ENCODE measurements at places on chromosomes 2 and 18.
A peak's percentile ranks its signal among the peaks of the same experiment; 100 is the strongest.

- DNase-seq: no peak
Measured at GRCh38 chr2:239787538-239788050, 237.5 kb downstream of the NDUFA10 start.

DNA sequence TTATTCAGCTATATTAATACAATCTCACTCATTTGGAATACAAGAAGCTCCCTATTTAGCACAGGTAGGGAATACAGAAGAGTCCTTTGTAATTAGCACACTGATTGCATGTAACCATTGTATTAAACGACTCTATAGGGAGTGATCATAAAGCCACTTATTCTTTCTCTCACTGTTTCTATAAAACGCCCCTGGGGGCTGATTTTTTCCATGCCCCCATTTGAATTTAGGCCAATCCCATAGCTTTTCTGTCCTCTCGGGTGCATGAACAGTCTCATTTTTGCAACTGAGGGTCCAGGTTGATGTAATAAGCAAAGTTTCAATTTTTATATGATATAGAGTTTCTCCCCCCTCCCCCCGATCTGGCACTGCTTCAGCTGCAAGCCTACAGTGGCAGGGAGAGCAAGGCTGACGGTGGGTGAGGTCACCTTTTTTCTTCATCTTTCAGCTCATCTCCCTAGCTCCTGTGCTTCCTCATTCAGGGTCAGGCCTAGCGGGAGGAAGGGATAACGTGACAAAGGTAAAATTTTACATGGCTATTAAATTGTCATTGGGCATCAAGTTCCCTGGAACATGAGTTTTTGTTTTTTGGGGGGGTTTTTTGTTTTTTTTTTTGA is 45.7 kb downstream of the GAD1 start:
- peak; percentile 44 for DNase-seq

DNA sequence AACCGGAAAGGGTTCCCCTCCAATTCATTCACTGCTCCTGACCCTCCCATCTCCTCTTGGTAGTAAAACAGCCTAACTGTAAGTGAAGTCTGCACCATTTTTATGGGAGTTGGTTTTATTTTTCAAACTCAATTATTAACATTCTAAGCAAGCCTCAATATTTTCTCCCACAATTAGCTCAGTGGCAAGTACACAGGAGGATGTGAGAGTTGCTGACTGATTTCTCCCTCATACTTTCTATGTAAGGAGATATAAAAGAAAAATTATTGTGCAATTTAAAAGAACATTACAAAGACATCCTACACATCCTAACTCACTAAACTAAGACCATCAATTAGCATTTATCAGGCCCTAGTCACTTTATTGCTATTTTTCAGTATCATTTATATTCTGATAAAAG is 73.9 kb downstream of the PIAS2 start:
- DNase-seq: no peak

- DNase-seq: no peak
Measured at GRCh38 chr18:71583252-71583651, 960.9 kb downstream of the CBLN2 start.

DNA sequence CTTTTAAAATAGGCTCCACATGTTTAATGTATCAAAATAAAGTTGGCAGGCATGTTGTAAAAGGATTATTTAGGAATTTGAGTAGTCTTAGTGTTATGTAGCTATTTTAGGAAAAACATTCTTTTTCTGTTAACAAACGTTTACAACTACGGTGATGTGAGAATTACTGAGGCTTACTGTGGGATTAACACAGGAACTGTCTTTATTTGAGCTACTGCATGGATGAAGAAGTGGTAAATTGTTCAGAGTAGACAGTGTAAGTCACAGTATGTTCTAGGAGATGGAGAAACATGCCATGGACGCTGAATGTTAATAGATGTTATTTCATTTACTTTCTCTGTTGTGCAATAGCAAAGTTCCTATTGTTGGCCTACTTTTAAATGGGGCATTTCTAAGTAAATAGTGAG is 1.6 kb downstream of the PPM1B start:
- DNase-seq: peak; percentile 31

DNA sequence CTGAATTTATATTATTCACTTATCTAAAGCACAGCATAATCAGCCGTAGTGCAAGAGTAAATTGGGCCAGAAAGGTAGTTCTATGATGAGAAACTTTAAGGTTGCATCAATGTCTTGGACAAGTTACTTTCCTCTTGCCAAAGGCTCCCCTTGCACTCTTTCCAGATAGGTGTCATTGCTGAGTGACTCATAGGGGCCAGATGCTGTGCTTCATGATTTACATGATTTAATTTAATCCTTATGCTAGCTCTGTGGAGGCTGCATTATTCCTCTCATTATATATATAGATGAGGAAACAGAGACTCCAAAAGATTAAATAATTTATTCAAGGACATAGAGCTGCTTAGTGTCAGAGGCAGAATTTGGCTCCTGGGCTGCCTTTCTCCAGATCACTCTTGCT is 5.0 kb downstream of the CFAP221 start:
- no peak for DNase-seq

GRCh38 chr18:63683152-63683551 is 19.6 kb upstream of the SERPINB11 start:
- no peak for DNase-seq

DNA sequence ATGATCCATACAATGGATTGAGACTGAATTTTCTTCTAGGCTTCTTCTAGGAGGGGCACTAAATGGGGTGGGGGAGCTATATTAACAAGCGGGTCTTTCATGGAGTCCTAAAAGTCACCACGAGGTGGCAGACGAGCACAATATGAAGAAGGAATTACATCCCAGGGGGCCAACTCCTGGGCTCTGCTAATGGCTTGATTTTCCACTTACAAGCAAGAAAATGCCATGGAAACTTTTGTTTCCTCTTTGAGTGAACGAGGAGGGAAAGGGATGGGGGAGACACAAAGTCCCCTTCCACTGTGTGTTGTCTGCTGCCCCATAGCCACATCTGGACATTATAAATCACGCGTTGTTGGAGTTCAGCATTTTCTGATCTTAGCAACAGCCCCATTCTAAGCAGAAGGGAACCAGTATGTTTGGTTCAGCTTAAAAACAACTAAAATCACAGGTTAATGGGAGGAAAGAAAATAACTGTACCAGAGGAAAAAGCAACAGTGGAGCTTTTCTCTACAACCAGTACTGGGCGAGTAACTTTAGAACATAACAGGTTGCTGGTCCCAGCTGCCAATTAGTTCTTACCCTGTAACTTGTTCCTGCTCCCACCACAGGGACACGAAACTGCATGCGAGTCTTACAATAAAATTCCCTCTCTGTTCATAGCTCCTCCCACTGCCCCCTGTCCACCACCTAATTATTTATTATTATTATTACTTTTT is 285.0 kb upstream of the PARD3B start:
- peak; percentile 77 for DNase-seq

DNA sequence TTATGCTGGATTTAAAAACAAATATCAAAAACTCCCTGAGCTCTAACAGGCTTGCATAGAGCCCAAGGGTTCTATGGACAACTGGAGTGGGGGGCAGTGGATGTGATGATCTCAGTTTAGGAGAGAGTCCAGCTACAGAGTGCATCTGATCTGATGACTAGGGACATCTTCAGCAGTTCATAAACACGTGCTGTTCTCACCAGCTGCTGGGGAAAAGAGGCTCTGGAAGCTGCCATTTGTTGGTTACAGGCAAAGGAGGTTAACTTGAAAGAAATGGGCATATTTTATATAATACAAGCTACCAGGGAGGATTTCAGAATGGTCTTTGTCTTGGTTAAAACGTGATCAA is 36.0 kb upstream of the ZNF396 start:
- no peak for DNase-seq

DNA sequence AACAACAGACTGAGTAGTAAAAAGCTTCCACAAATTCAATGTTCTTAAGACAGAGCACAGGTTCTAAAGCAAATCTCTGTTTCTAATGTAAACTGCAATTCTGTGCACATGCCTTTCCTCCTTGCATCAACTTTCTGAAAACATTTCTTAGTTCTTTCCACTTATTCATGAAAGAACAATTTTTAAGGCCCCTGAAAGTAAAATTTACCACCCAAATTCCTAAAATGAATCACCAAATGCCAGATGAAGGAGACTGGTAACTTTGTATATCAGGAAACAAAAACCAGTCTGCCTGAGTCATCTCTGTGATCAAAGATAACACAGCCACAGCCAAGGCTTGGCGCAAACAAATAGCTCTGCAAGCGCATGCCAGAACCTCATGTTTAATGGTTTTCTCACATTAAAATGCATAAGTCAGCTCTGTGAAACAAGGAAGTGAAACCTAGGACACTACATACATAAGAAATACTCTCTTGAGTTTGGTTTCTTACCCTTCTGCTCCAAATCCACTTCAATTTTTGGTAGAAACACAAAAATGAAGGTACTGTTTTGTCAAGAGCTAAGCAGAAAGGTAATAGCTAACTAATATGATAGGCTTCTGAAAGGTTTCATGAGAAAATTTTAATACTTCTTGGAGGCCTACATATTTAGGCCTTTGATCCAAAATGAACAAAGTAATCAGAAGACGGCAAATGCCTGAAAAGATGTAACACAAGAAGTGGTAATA is 169.4 kb downstream of the THADA start:
- DNase-seq: peak; percentile 97

- DNase-seq: peak; percentile 59
Measured at GRCh38 chr18:62778976-62779869, 63.9 kb downstream of the PHLPP1 start.

GRCh38 chr18:51049137-51049536 is 19.1 kb downstream of the SMAD4 start:
- DNase-seq: no peak

DNA sequence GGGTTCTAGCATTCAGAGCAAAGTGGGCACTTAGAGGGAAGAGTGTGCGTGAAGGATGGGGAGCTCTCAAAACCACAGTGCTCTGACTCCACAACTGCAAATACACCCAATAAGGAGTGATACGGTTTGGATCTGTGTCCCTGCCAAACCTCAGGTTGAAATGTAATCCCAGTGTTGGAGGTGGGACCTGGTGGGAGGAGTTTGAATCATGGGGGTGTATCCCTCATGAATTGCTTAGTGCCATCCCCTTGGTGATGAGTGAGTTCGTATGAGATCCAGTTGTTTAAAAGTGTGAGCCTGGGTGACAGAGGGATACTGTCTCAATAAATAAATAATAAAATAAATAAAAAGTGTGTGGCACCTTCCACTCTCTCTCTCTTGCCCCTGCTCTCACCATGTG is 50.3 kb upstream of the CCDC85A start:
- no peak for DNase-seq

- no peak for DNase-seq
Measured at GRCh38 chr2:23376972-23377371, 8.0 kb upstream of the KLHL29 start.

GRCh38 chr18:28068207-28068606 is 108.7 kb downstream of the CDH2 start:
- no peak for DNase-seq

- peak; percentile 79 for DNase-seq
Measured at GRCh38 chr2:156437272-156437930, 1.2 kb downstream of the GPD2 start.

DNA sequence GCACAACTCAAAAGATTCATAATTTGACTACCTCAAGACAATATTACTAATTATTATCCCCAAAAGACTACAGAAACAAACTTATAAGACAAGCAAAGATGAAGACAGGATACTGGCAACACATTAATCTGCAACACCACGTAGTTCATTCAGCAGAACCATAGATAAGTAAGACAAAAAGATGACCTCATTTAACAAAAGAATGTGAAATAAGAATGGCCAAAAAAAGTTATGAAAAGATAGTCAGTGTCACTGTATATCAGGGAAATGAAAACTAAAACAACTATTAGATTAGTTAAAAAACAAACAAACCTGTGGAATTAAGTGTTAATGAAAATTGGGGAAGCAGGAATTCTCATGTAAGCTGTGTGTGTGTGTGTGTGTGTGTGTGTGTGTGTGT is 19.4 kb downstream of the PSMD14 start:
- DNase-seq: no peak

GRCh38 chr2:84741182-84741822 is 139.6 kb downstream of the TRABD2A start:
- peak; percentile 72 for DNase-seq

- DNase-seq: peak; percentile 53
Measured at GRCh38 chr18:2990956-2991640, 21.8 kb downstream of the LPIN2 start.

- no peak for DNase-seq
Measured at GRCh38 chr2:40746191-40746590, 294.3 kb upstream of the SLC8A1 start.

- peak; percentile 59 for DNase-seq
Measured at GRCh38 chr18:59996370-59996966, 96.7 kb downstream of the PMAIP1 start.

DNA sequence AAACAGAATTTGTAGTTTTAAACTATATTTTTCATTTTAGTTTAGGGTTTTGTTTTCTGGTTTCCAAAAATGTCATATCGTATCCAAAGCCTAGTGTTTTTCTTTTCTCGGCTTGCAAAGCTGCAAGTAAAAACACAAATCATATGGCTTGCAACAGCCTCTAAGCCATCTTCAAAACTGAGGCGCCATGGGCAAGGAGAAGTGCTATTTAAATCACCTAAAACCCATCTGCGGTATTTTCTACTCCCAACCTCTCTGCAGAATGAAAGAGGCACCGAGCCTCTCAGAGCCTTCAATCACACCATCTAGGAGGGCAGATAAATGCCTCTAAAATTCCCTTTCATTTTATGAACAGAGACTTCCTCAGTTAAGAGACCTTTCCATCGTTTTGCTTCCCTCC is 25.2 kb downstream of the FECH start:
- no peak for DNase-seq

- no peak for DNase-seq
Measured at GRCh38 chr18:28095041-28095440, 81.9 kb downstream of the CDH2 start.

DNA sequence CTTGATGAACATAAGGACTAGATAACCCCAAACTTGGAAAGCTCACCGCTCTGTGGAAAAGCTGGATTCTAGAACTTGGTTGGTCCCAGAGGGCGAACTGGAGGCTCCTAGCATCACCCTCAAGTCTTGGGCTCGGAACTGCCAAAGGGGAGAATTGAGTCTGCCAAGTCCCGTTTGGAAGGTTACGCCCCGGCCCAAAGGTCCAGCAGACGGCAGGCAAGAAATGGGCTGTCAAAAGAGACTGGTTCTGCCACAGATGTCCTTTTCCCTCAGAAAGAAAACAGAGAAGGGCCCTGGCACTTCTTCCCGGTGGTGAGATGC is 182.2 kb downstream of the ANAPC1 start:
- no peak for DNase-seq

DNA sequence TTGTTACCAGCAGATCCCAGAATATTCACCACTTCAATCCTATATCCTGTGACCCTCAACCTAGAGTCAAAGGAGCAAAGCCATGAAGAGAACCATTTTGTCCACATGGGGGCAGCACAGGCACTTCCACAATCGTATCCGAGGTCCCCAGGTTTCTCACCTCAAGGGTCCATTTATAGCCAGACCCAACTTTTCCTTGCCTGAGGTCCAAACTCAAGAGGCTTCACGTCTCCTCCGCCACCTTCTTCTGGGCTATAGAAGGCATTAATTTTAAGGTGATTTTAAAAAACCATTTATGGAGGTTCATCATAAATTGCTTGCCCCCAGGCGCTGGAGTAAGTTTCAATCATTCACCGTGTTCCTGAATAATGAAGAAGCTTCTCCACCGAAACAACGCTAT is 111.6 kb upstream of the NABP1 start:
- peak; percentile 86 for DNase-seq

- no peak for DNase-seq
Measured at GRCh38 chr2:234852035-234852434, 99.8 kb upstream of the SH3BP4 start.

GRCh38 chr2:39445934-39446333 is 8.8 kb upstream of the MAP4K3 start:
- DNase-seq: no peak

- DNase-seq: no peak
Measured at GRCh38 chr2:84288293-84288692, 170.8 kb downstream of the SUCLG1 start.

Measured in hematopoietic multipotent progenitor cell treated with erythropoietin and hydrocortisone succinate and interleukin-3 and kit ligand, for 4 days (in vitro differentiated cells).